ENCODE measurements at places on chromosomes 3 and 15.

DNA sequence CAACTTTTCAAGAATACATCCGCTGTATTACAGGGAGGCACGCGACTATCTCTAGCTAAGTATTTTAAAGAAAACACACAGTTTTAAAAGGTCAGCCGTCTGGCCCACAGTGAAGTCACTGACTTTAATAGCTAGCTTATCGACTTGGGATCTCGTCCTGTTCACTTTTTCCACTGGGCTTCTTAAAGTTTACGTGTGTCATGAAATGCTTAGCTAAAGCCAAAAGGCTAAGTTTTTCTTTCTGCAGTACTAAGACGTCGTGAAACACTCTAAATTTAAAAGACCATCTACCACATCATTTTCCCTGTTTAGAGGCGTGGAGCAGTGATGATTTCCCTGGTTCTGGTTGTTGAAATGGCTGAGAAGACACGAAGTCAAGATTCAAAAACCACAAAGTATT lies 27.1 kb downstream of the LRIG1 start:
- no peak for DNase-seq

- DNase-seq, result no peak
These were observed 630.9 kb upstream of the AGTR1 start for GRCh38 chr3:148066802-148067201.

- no peak for DNase-seq
These were observed 16.9 kb upstream of the FAM3D start for GRCh38 chr3:58683466-58683865.

- DNase-seq, result no peak
These were observed 94.5 kb downstream of the WNT7A start for GRCh38 chr3:13785351-13785750.

- DNase-seq, result no peak
These were observed 159.3 kb upstream of the PRICKLE2 start for GRCh38 chr3:64384561-64384960.

DNA sequence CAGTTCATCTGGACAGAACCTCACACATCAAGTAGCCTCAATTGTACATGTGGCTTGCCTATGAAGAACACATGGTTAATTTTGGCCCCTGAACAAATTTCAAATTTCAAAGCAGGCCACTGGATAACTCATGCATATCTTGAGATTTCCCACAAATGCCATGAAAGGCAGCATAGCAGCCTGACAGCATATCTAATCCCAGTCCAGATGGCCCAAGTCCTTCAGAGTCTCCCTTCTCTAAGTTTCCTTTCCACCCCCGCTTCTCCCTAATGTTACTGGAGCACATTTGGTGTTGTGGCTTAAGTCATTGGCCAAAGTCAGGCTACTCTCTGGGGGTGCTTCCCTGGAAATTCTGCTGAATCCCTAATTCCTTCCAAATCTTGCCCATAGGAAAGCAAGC lies 53.8 kb upstream of the COL6A6 start:
- no peak for DNase-seq

DNA sequence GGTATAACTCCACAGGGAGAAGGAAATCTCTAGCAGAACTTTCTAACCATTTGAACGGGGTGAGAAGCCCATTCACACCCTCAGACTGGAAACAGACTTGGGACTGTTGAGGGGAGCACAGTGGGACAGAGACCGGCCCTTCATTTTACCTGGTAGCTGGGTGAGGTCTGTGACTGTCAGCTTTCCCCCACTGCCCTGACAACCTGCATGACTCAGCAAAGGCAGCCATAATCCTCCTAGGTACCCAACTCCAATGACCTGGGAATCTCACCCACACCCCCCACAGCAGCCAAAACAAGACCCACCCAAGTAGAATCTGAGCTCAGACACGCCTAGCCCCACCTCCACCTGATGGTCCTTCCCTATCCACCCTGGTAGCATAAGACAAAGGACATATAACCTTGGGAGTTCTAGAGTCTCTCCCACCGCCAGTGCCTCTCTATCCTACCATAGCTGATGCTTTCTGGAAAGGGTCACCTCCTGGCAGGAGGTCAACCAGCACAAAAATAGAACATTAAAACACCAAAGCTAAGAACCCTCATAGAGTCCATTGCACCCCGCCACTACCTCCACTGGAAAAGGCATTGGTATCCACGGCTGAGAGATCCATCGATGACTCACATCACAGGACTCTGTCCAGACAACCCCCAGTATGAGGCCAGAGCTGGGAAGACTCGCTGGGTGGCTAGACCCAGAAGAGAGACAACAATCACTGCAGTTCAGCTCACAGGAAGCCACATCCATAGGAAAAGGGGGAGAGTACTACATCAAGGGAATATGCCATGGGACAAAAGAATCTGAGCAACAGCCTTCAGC lies 28.0 kb downstream of the SENP7 start:
- DNase-seq, result no peak

DNA sequence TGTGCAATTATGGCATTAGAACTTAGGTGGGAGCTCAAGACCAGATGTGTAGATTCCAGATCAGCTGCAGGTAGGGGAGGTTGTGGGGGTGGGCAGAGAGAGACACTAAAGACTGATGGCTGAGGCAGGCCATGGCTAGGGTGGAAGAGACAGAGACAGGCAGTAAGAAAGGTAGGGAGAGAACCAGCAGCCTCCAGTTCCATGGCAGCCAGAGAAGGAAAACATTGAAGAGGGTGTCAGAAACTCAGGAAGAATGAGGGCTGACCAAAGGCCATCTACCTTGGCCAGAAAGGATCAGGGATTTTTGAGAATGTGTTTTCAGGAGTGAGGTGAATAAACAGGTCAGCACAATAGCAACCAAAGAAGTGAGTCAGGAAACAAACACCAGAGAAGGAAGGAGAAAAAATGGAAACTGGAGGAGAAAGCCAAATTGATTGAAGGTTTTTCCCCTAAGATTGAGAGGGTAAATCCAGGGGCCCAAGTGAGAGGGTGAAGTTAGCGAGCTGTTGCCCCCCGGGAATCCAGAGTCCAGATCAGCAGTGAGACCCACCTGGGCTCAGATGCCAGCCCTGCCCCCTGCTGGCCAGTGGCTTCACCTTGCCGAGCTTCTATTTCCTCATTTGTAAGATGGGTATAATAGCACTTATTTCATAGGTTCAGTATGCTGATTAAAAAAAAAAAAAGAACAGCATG lies 41.0 kb downstream of the ABHD2 start:
- no peak for DNase-seq

- no peak for DNase-seq
These were observed 43.3 kb downstream of the ATOSA start for GRCh38 chr15:52635908-52636307.

- no peak for DNase-seq
These were observed 245.9 kb upstream of the LMCD1 start for GRCh38 chr3:8255725-8256124.
